ENCODE measurements at places on chromosomes 5 and 9. TPM values are rescaled to one million over a fixed set of nuclear protein-coding genes. Genes with fewer than 3 reads are reported as not detected.

GRCh38 chr5:135172718-135173117 lies 138.7 kb upstream of the PITX1 start:
- H3K27me3 ChIP-seq: no peaks in the 10 kb centered on the region
- DNase-seq: no peak
- no peak overlapping the region for H3K27ac ChIP-seq
- no peaks in the 10 kb centered on the region for H3K4me1 ChIP-seq
- H3K36me3 ChIP-seq: no peaks in the 10 kb centered on the region

DNA sequence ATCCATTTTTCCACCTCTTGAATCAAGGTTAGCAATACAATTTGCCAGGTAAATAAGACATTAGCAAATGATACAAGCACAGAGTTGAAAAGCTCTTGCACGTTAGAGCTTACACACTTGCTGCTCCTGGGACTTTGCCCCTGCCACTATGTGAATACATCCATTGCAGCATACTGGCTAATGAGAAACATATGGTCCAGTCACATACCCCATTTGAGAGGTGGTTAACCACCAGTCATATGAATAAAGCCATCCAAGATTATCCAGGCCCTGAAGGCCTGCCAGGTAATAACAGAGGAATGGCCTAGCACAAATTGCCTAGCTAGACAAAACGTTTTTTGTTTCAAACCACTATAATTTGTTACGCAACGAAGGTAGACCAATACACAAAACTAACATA lies 45.8 kb upstream of the FTMT start:
- DNase-seq: no peak
- no peaks in the 10 kb centered on the region for H3K36me3 ChIP-seq
- no peaks in the 10 kb centered on the region for H3K27me3 ChIP-seq
- no peak overlapping the region for H3K4me3 ChIP-seq
- no peaks in the 10 kb centered on the region for H3K4me1 ChIP-seq

GRCh38 chr5:135662061-135662481 lies 83.3 kb upstream of the CXCL14 start:
- H3K27me3 ChIP-seq: no peaks in the 10 kb centered on the region
- H3K27ac ChIP-seq: no peak overlapping the region
- peaks cover 10% of the 10 kb centered on the region for H3K4me1 ChIP-seq
- no peak for DNase-seq

DNA sequence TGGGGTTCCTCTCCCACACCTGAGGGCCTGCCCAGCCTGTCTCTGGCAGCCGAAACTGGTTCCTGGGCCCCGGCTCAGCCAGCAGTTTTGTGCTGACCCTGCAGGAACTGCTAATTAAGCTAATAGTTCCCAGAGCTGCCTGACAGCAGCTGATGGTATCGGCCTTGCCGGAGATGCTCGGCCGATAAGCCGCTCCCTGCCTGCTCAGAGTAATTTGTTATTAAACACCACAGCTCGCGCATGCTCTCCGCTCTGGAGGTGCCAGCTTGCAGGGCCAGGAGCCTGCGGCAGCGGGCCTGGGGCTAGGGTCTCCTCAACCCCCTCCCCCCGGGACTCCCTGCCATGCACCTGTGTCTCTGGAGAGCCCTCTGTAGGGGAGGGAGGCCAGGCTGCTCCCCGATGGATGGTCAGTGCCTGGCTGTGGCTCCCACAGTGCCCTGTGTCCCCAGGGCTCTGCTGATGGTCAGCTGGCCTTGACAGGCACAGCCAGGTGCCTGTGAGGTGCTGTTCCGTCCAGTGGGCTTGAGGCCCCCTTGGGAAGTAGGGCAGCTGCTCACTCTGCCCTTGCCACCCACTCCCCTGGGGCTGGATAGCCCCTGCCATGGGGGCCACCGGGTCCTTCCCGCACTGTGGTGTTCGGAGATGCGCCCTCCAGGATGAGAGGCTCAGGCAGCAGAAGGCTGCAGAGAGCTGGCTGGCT lies 41.7 kb downstream of the RXRA start:
- no peak overlapping the region for H3K4me3 ChIP-seq
- no peaks in the 10 kb centered on the region for H3K36me3 ChIP-seq
- no peaks in the 10 kb centered on the region for H3K27me3 ChIP-seq
- no peak for DNase-seq

DNA sequence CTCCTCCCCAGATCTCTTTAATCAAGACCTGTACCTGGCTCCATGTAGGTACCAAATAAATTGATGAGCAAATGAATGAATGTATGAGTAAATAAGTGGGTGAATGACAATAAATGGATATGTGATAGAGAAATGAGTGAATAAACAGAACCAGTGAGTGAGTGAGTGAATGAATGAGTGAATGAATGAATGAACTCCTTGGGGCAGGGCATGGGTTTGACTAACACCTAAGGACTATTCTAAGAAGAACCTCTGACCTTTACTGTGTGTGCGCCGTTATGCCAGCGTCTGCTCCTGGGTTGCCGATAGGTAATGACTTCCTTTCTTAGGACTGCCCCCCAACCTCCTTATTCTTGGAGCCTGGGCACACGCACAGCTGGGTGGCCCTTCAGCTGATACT lies 1.8 kb upstream of the RPL26L1 start:
- H3K27ac ChIP-seq: peak overlapping the region; percentile 87
- peaks cover 4% of the 10 kb centered on the region for H3K36me3 ChIP-seq
- no peak for DNase-seq
- no peak overlapping the region for H3K4me3 ChIP-seq
- H3K27me3 ChIP-seq: no peaks in the 10 kb centered on the region

DNA sequence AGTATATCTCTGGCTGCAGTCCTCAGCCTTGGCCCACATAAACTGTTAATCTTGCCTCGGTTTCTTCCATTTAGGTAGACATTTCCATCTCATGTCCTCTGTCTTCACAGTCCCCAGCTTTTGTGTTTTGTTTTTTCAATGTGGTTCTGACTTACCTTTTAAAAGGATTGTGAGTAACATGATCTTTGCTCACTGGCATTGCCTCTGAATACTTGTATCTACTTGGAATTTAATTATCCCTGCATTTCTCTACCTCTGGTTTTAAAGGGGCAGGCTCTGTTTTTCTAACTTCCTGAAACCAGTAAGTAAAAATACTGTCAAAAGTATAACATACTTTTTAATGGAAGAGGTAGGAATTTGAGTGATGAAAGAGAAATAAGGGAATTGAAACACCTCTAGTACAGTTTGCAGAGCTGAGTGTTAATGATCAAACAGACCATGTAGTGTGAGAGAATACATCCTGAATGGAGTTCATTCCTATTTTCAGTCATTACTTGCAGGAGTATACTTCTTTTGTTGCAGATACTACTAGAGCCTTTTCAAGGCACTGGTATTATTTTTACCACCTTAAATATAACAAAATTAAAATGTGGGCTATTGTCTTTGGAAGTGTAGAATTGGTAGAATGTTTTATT lies 62.6 kb downstream of the MTREX start:
- no peaks in the 10 kb centered on the region for H3K4me1 ChIP-seq
- no peak overlapping the region for H3K27ac ChIP-seq
- DNase-seq: no peak
- peaks cover 26% of the 10 kb centered on the region for H3K36me3 ChIP-seq
- H3K27me3 ChIP-seq: no peaks in the 10 kb centered on the region

AJM1 gene
- 0.46 TPM for polyA plus RNA-seq

GRCh38 chr9:19934301-19934871 lies 145.5 kb upstream of the SLC24A2 start:
- H3K4me1 ChIP-seq: peaks cover 4% of the 10 kb centered on the region
- DNase-seq: no peak
- no peaks in the 10 kb centered on the region for H3K36me3 ChIP-seq
- H3K27ac ChIP-seq: no peak overlapping the region

Data from sigmoid colon (tissue), 7 donors.